ENCODE measurements at places on chromosomes 16 and 17.

- no peak for DNase-seq
These were observed 104.1 kb upstream of the CORO6 start for GRCh38 chr17:29726715-29727252.

DNA sequence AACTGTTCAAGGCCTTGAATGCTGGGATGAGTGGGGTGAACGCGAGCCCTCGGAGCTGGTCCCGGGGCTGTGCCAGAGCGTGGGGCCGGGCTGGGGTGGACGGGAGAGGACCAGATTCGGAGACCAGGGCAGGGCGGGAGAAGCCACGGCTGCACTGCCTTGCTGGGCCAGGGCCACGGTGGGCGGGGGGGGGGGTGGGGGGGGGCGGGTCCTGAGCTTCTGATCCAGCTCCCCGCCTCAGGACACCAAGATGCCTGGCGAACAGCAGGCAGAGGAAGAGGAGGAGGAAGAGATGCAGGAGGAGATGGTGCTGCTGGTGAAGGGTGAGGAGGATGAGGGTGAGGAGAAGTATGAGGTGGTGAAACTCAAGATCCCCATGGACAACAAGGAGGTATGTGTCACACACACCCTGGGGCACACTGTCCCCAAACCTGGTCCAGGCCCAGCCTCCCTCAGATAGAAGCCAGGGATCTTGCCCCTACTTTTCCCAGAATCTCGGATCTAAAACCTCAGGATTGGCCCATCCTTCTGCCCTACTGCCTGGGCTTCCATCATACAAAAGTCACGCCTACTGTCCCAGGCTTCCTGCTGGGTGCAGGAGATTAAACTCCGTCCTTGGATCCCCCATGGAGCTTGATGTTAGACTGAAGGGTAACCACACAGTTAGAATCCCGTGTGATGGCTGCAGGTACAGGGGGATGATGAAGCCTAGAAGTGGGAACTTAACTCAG is 563 bp downstream of the ZNF771 start:
- DNase-seq: no peak

- no peak for DNase-seq
These were observed 402.2 kb downstream of the XYLT1 start for GRCh38 chr16:17068524-17068923.

GRCh38 chr16:57643147-57643874 is 14.9 kb downstream of the ADGRG1 start:
- no peak for DNase-seq

DNA sequence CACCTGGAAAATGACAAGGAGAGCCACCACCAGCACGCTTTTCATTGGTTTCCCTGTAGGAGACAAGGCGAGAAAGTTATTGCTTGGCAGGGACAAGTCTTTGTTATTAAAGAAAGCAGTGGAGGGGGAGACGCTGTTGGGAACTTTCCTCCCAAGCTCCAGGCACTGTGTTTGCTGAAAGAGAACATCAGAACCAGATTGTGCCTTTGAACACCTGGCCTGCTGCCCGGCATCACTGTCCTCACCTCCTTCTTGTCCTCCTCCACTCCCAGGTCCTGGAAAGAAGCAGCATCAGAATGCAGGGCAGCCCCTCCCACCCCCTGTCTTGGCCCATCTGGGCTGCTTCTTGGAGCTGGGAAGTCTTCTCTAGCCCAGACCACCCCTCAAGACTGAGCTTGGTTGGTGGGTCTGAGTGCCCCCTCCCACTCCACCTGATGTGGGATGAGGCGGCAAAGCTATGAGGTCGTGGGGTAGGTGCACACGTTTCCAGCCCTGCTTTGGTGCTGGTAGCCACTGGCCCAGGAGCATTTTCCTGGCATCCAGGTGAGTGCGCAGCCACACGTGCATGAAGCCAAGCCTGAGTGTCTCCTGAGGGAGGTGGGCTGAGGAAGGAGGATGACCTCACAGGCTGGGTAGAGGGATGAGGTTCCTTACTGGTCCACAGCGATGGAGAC is 6.2 kb downstream of the CCR7 start:
- no peak for DNase-seq

- no peak for DNase-seq
These were observed 61.7 kb downstream of the YPEL2 start for GRCh38 chr17:59392973-59393679.

DNA sequence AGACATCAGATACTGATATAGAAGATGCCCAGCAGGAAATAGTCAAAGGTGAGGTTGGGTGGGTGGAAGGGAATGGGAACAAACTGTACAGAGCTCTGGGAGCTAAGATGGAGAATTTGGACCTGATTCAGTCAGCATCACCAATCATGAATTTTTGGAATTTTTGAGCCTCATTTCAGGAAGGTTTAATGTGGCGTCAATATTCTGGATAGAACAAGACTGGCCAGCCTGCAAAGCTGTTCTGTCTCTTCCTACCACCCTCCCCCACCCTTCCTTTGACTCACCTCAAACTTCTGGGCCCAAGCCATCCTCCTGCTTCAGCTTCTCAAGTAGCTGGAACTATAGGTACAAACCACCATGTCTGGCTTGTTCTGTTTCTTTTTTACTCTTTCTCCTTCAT is 32.6 kb downstream of the CTCF start:
- no peak for DNase-seq

- DNase-seq: no peak
These were observed 2.4 kb downstream of the CCDC42 start for GRCh38 chr17:8742274-8742673.

DNA sequence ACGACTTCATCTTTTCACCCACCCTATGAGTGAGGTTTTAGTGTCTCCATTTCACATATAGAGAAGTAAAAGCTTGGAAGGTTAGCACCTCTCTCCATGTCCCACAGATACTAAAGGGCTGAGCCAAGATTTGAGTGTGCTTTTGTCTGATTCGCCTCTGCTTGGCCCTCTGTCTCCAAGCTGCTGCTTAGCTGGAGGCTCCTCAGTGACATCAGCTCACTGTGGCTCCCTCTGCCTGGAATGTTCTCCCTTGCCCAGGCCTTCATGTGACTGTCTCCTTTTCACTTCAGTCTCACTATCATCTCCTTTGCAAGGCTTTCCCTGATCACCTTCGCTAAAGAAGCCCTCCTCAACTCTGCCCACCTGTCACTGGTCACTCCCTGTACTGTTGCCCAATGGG is 84.5 kb upstream of the HSBP1 start:
- no peak for DNase-seq

GRCh38 chr17:42025936-42026335 is 6.0 kb downstream of the NKIRAS2 start:
- DNase-seq: peak; percentile 20

DNA sequence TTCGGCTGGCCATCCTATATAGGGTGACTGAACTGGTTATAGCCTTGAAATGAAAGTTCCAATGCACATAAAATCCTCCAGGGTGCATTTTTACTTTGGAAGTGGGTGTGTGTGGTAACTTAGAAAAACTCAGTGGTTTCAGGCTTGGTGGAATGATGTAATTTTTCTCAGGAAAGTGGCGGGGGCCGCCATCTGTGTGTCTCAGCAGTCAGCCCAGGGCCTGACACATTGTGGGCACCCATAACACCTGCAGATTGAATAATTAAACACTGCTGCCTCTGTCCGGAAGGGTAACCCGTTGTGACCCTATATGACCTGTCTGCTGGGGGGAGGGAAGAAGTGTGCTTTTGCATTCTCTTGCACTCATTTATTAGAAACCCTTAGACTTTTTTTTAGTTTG is 2.2 kb upstream of the PDP2 start:
- DNase-seq: no peak

GRCh38 chr16:52521570-52521969 is 25.4 kb downstream of the TOX3 start:
- no peak for DNase-seq

DNA sequence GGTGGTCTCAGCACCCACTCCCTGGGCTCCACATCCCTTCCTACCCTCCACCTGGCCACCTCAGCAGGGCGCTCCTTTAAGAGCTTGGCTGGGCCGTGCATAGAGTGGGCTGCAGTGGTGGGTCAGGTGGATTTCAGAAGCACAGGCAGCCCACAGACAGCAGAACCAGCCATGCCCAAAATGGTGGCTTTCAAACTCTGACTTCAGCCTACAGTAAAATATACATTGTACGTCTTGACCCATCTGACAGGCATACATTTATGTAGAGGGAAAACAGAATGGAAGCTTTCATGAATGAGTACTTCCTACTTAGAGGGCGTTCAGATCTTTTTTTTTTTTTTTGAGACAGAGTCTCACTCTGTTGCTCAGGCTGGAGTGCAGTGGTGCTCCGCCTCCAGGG is 26.0 kb upstream of the LASP1NB start:
- DNase-seq: no peak

DNA sequence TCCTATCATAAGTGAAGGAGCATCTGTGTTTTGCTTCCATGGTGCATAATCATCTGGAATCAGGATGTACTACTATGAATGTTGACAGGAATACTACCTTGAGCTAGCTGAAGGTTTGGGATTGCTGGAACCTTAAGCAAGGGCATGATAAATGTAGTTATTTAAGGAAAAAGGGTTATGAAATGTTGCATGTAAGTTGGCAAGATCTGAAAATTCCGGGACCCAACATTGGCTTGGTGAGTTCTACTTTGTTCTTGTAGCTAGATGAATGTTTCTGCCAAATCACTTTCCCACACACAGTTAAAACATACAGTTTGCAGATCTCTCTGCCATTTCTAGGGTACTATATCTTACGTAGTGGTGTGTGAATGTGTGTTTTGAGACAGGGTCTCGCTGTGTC is 13.6 kb downstream of the RHOT1 start:
- no peak for DNase-seq

DNA sequence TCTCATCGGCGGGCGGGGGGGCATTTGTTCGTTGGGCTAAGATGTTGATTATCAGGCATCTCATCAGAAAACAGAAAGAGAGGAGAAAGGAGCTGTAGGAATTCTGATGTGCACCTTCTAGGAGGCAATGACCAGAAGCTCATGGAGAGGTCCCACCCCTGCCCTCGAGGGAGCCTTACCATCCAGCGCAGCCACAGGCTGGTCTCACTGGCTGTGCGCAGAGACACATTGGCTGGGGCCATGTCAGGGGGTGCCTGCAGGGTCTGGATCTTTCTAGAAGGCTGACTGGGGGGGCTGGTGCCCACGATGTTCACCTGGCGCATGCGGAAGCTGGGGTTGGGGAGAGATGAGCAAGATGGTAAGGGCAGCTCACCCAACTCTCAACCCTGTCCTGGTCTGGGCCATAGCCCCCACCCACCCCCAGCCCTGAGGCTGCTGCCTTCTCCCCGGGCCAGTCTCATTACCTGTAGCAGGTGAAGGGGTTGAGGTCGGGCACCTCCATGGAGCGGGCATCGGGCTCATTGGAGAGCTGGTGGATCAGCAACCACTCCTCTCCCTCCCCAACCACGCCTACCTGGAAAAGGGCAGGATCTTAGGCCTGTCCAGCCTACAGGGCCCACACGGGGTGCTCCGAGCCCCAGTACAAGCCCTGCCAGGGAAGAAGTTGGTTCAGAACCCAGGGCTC is 86.2 kb upstream of the CDC42EP4 start:
- no peak for DNase-seq

DNA sequence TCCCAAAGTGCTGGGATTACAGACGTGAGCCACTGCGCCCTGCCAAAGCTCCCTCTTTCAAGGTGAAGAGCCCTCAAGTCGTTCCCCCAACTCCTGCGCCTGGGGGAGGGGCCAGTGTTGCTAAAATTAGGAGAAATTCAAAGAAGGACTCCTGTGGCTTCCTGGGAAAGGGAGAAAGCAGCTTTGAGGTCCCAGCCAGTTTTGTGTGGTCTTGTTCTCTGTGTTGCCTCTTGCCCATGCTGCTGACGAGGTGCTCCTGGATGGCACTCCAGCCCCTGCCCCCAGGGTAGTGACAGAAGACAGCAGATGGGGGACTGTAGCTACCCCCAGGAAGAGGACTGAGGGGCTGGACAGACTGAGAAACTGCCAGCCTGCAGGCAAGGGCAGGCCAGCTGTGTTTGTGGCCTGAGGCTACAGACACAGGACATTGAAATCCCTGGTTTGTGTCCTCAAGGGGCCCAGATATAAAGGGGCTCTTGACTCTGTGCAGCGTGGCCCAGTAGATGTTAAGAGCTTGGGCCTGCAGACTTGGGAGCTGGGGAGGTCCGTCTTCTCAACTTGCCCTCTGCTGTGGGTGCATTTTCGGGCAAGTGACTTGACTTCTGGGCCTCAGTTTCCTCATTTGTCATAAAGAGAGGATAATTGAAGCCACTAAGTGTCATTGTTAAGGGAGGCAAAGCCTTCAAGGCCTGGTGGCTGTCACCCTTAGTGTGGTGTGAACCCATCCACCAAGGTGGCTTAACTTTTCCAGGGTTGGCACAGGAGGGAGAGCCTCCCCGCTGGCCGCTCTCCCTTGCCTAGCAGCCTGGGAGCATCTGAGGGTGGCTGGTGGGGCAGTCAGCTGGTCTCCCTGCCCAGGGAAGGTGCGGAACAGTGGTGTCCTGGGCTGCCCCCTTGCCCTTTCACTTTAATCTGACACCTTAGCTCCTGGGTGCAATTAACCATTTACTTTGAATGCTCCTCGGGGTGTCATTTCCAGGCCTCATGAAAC is 4.1 kb downstream of the UBALD2 start:
- DNase-seq: no peak

DNA sequence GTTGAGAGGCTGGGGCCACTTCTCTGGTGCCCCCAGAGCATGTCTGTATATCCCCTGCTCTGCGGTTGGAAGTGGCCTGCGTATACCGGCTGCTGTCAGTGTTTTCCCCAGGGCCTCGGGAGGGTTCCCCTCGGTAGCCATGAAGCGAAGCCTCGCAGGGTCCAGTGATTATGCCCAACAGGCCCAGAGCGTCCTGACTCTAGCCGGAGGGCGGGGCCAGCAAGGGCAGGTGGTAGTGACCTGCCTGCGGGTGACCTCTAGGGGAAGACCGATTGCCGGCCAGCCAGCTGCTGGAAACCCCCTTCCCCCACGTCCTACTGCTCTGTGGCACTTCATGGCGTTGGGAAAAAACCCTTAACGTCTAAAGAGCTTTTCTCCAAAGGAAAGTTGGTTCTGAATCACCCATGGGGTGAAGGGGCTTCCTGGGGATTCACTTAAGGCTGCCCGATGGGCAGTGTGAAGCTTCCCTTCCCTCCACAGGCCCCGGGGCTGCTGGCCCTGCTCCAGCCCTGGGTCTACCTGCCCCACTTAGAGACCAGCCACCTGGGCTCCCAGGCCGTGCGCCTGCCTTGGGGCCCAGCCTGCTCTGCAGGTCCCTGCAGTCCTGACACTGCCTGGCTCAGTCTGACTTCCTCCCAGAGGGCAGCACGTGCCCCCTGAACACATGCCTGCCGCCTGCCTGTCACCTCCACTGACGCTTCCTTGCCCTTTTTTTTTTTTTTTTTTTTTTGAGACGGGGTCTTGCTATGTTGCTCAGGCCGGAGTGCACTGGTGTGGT is 72.8 kb downstream of the SOCS1 start:
- no peak for DNase-seq

GRCh38 chr17:75396025-75396424 is 9.5 kb downstream of the GRB2 start:
- DNase-seq: no peak

- DNase-seq: no peak
These were observed 3.0 kb downstream of the NGFR start for GRCh38 chr17:49498029-49498615.

All from hematopoietic multipotent progenitor cell treated with erythropoietin and hydrocortisone succinate and interleukin-3 and kit ligand, for 15 days (in vitro differentiated cells).